Parietal lobe (tissue), 2 donors: ENCODE measurements at places on chromosomes 1 and 21. TPM values are rescaled to one million over a fixed set of nuclear protein-coding genes. Genes with fewer than 3 reads are reported as not detected.

Gene LHX4
- total RNA-seq, result not detected

Gene LIN28A
- total RNA-seq, result not detected

Gene KIAA0040
- 1.3 TPM for total RNA-seq

Gene ZBTB8B
- 20.7 TPM for total RNA-seq

Gene MIXL1
- not detected for total RNA-seq

Gene CAPN9
- not detected for total RNA-seq

Gene NEK2
- total RNA-seq, result 3.8 TPM

Gene NBPF1
- total RNA-seq, result 163 TPM

Gene RNPEP
- total RNA-seq, result 13.1 TPM

Gene AGO3
- 61.7 TPM for total RNA-seq

Gene CA6
- not detected for total RNA-seq

Gene CACNA1S
- not detected for total RNA-seq

Gene C1orf226
- 7.5 TPM for total RNA-seq

Gene TIAM1
- 43.2 TPM for total RNA-seq

Gene CYYR1
- 1.9 TPM for total RNA-seq

Gene NUP210L
- 0.31 TPM for total RNA-seq

Gene CHI3L2
- total RNA-seq, result 0.31 TPM

Gene IL22RA1
- total RNA-seq, result not detected

Gene PTPRC
- 3.8 TPM for total RNA-seq

Gene CYP4Z1
- 0.63 TPM for total RNA-seq
